ENCODE measurements at places on chromosomes 6 and 20. TPM values are rescaled to one million over a fixed set of nuclear protein-coding genes. Genes with fewer than 3 reads are reported as not detected.

GRCh38 chr20:46282669-46283068 lies 25.6 kb downstream of the CDH22 start:
- no peak for DNase-seq

- DNase-seq: peak; percentile 14
Measured at GRCh38 chr6:10968776-10969175, 75.3 kb downstream of the ELOVL2 start.

DNA sequence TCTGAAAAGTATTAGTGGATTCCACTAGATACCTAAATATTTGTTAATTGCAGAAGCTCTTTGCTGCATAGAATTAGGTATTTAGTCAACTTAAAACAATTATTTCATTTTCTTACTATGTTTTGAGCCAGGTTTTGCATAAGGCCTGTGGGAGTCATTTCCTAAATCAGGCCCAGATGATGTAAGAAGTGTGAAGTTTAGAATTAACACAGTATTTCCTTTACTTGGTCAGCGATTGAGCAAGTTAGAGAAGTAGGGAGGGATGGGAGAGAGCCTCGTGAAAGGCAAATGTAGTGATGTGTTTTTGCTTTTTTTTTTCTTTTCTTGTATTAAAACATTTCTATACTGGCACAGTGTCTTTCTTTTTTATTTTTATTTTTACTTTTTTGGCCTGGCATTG lies 711.1 kb downstream of the HDGFL1 start:
- no peak for DNase-seq

CDSN gene
- not detected for total RNA-seq

DNA sequence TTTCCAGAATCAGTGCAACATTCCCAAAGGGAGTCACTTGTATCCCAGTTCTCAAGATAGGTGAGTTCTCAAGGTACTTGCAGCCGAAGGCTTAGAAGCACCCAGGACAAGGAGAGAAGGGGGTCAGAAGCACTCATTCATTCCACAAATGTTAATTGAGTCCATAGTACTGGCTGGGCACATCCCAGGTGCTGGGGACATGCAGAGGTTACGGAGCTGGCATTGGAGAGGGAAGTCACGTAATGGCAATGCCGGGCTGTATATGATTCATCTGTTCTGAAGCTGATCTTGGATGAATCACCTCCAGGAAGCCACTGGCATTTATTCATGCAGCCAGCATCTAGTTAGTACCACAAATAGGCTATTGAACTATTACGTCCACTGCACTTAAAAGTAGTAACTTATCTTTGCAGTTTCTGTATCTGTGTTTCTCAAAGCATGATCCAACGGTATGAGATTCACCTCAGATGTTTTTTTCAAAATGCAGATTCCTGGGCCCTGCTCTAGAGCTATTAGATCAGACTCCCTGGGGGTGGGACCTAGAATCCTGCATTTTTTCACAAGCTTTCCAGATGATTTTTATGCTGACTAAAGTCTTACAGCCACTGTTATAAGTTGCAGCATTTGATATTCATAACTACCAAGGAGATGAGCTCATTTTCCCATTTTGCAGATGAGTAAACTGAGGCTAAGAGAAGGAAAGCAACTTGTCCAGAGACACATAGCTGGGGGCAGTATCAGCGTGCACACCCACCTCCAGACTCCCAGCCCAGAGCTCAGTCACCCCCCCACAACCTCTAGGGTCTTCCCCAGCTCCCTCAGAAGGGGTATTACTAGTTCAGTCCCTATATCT lies 44.1 kb upstream of the ID1 start:
- peak; percentile 91 for DNase-seq
